ENCODE measurements at places on chromosomes 11 and 22.

DNA sequence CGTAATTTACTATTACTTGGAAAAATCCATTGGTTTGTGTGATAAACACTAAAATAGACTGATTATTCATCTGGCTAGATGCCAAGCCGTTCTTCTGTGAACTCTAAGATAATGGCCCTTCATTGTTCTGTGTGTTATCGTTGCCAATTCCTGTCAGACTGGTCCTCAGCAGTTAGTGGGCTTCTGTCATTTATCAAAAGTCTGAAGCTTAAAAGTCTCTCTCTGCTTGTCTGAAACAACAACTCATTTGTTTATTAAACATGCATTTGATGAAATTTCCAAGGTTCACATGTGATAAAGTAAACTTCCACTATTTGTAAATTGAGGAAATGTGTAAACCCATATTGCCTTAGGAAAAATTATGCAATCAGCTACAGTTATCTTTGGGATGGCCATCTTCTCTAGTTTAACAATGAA, 21.1 kb upstream of the RDX start:
- no peak for DNase-seq

DNA sequence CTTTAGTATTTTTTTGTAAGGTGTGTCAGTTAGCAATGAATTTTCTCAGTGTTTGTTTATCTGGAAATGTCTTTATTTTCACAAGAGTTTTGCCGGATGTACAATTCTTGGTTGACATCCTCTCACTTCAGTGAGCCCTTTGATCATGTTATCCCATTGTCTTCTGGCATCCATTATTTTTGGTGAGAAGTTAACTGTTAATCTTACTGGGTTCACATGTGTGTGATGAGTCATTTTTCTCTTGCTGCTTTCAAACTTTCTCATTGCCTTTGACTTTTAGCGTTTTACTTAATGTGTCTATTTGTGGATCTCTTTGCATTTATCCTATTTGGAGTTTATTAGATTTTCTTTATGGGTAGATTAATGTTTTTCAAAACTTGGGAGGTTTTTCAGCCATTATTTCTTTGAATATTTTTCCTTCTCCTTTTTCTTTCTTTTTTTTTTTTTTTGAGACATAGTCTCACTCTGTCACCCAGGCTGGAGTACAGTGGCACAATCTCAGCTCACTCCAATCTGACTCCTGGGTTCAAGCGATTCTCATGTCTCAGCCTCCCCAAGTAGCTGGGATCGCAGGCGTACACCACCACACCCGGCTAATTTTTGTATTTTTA, 100.5 kb upstream of the RRM1 start:
- no peak for DNase-seq

- DNase-seq = no peak
Measured at GRCh38 chr11:61747967-61748285, 4.5 kb upstream of the MYRF start.

GRCh38 chr11:132866783-132867545, 665.3 kb downstream of the OPCML start:
- no peak for DNase-seq

- DNase-seq = no peak
Measured at GRCh38 chr11:30911247-30911646, 325.1 kb upstream of the MPPED2 start.

DNA sequence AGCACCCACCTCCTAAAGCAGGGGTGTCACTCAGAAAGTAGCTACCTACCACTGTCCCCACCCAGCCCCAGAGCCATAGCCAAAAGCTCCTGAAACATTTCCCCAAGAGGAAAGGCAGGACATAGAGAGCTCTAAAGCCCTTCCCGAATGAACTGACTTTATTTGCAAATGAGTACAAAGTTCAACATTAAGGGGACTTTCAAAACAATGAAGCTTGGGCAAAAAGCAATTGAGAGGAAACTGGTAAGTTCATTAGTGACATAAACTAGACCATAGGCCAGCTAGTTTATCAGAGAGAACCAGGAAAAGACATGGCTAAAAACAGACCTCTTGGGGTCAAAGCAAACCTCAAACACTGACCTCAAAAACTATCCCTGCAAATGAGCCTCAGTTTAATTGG, 72.7 kb downstream of the IGLL5 start:
- DNase-seq = no peak

Data from CD8-positive, alpha-beta T cell (primary cell).